ENCODE measurements at places on chromosomes 4 and X.

DNA sequence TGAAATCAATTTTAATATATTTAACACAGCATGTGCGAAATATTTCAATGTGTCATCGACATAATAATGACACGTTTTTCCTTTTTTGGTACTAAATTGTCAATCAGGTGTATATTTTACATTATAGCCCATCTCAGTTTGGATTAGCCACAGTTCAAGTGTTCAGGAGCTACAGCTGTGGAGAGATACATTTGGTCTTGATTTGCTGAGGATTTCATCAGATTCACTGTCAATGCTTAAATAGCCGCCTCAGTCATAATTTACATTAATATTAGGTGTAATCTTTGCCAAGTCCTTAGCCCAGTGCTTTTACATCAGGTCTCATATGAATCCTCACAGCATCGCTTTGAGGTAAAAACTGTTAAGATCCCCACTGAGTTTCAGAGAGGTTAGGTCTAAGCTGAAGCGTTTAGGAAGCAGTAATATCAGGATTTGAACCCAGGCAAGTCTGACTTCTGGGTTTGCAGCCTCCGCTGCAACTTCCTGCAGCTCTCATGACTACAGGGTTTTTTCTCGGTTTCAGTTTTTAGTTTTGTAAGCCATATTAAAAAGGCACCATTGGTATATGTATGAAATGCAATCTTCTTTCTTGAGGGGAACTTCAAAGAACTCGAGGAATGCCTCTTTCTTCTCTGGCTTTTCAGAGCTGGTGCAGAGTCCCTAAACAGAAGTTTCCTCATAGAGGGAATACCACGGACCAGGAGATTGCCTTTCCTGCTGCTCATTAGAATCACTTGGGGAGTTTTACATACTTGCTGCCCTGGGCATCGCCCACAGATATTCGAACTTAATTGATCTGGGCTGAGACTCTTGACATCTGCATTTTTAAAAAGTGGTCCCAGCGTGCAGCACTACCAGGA is 6.4 kb downstream of the MTM1 start:
- DNase-seq, result no peak

DNA sequence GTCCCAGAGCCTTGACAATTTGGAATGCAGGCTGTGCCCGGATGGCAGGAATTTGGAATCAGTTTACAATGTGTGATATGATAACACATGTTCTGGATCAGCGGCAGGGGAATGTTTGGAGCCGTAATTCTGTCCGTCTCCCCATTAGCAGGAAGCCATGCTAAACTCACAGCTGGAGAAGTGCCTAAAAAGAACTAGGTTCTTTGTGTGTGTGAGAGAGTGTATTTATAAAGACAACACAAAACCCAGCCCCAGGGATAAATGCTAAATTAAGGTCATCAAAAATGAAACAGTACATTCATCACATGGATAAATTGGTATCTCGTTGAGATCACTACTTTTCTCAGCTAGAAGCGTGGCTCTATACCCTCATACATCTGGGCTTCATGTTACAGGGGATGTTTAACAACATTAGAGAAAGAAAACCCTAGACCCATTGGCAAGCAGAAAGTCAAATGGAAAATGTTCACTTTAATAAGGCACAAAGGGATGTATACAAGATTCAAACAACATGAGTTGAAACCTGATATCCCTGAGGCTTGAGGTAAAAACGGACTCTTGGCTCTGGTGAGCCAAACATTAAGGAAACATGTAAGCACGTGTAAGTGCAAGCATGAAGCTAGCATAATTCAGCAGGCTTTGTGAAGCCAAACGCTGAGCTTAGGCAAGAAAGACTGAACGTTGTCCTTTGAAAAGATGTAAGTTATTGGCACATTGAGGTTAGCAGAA is 18.0 kb upstream of the TMEM131L start:
- DNase-seq, result no peak

- DNase-seq, result peak; percentile 51
These were observed 160.9 kb downstream of the AFAP1 start for GRCh38 chr4:7778510-7779431.

DNA sequence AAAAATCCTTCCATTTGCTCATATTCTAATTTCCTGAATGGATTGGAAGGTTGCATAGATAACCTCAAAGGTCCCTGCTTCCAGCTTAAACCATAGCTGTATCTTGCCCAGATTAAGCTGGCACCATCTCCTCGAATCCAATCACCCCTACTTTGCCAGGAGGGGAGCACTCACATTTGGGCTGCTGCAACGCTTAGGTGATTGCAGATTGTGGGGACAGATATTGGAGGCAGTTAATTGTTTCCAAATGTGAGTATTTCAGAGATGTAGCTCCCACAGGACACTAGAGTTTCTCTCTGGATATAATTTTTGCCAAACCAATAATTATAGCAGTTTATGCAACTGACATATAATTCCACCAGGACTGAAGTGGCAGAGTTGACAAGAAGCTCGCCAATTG is 53.5 kb upstream of the ACSL1 start:
- no peak for DNase-seq

DNA sequence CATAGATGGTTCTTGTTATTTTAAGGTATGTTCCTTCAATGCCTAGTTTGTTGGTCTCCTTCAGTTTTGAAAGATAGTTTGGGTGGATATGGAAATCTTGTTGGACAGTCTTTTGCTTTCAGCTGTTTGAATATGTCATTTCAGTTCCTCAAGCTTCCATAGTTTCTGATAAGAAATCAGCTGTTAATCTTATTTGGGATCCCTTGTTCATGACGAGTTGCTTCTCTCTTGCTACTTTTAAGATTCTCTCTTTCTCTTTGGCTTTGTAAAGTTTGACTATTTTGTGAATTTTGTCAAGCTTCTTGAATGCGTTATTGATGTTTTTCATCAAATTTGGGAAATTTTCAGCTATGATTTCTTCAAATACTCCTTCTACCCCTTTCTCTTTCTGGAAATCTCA is 129.5 kb downstream of the GNL3L start:
- no peak for DNase-seq

DNA sequence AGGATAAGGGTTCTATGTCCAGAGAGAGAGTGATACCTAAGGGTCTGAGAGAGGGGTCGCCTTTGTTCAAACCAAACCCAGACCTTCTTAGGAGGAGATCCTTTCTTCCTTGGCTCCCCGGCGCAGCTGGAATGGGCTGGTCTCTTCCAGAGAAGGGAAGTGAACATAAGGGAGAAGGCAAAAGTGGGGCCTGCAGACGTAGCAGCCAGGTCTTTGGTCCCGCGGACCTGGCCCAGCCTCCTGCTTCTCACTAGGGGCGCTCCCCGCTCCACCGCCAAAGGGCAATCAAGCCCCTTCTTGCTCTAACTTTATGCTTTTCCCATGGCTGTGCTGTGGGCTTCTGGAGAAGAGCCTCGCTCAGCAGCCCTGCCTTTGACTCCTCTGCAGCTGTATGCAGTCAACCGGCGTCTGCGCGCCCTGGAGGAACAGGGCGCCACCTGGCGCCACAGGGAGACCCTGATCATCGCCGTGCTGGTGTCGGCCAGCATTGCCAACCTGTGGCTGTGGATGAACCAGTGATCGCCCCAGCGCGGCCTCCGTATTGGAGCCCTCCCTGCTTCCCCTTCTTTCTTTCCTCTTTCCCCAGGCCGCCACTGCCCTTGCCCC is 6.5 kb downstream of the FATE1 start:
- DNase-seq, result no peak

Data from spinal cord (tissue), 10 donors.